ENCODE measurements at places on chromosomes 12 and 14.

DNA sequence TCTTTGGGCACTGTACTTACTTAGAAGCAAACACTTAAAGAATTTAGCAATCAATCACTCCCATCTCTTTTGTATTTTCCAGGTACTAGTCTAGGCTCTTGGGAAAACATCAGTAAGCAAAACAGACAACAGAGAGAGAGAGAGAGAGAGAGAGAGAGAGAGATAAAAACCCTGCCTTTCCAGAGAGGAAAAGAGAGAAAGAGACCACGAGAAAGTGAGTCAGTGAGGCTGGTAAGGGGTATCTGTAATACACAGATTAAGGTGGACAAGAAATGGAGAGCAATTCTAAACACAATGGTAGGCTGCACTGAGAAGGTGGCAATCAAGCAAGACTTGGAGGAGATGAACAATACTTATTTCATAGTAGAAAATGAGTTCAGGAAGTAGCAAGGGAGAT is 119.9 kb upstream of the OVCH1 start:
- no peak for DNase-seq

DNA sequence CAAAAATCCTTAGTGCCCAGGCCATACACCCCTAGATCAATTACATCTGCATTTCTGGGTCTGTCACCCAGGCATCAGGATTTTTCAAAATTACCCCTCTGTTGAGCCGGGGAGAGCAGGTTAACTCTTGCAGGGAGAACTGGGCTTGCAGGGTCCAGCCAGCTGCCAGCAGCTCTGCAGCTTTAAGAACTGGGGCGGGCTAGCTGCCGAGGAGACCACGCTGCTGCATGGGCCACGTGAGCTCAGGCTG is at the start of gene DGLUCY:
DGLUCY (plus strand) TSS at position 245 of the 250 bp plus-strand sequence. CDS start 46,222 bp downstream, outside the sequence.
- no peak for DNase-seq

DNA sequence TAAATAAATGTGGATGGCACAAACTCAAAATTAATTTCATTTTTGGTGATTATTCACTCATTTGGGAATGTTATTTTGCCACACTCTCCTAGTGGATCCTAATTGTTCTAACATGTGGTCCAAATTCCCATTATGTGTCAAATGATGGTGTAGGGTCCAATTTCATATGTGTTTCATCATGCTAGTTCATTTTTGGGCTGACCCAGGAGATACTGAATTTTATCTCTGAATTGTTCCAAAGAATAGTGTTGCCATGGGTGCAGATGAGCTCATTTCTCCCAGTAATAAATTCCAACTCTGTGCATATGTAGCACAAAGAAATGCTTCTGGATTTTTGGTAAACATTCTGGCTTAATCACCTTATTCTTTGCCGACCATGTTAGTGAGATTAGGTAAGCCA is 23.5 kb upstream of the SEL1L start:
- no peak for DNase-seq

DNA sequence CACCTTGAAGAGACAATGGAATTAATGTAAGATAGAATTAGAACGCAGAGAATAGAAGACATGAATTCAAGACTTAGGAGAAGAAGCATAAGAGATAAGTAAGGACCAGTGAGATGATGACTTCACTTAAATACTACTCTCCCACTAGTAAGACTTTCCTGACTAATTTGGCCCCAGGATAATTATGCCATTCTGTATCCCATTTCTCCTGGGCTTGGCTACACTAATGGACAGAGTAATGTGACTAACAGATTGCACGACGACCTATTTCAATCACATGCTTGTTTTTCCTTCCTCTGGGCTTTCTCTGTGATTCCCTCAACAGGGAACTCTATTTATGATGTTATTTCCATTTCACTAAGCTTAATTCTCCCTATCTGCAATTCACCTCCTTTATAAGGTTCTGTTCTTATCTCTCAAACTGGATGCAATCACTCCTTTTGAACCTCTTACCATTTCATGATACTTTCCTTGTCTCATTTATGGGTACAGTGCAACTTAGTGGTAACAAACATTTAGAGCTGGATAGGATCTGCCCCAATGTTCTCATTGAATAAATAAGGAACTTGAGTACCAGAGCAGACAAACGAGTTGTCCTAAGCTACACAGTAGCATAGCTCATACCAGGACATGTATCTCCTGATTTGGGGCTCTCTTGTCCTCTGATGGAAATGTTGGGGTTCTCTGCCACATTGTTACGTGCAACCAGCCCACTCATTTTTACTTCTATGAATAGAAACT is 102.7 kb downstream of the BTG1 start:
- DNase-seq: no peak

DNA sequence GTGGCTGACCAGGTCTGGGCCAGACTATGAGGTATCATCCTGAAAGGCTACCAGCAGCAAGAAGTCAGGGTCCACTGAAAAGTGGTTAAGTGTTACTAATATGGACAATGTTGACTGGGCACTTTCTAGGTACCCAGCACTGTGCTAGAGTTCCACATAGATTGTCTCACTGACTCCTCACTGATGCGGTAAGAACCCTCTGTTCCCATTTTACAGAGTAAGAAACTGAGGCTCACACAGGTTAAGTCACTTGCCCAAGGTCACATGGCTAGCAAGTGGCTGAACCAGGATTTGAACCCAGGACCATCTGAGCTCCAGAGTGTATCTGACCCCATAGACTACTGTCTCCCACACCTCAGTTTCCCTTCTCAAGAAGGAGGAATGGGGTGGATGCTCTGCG is 4.6 kb upstream of the CCDC85C start:
- DNase-seq: no peak

GRCh38 chr12:14849661-14850060 is 6.3 kb upstream of the ART4 start:
- DNase-seq: no peak

DNA sequence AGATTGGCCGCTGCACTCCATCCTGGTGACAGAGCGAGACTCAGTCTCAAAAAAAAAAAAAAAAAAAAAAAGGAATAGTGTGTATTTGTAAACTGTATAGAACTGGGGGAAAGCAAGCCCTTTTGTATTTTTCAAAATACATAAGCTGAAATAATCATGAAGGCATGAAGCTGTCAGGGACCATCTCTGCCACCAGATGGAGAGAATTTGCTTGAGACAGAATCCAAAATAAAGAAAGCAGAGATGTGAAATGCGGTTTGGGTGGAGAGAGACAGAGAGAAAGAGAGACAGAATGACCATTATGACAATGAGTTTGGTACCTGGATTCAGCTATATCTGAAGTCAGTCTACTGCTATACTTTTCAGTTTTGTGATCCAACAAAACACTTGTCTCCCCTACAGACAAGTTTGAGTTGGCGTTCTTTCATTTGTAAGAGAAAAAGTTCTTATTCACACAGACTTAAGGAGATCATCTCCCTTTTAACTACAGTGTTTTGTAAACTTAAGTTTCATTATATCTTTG is 155.7 kb upstream of the LRIG3 start:
- no peak for DNase-seq

DNA sequence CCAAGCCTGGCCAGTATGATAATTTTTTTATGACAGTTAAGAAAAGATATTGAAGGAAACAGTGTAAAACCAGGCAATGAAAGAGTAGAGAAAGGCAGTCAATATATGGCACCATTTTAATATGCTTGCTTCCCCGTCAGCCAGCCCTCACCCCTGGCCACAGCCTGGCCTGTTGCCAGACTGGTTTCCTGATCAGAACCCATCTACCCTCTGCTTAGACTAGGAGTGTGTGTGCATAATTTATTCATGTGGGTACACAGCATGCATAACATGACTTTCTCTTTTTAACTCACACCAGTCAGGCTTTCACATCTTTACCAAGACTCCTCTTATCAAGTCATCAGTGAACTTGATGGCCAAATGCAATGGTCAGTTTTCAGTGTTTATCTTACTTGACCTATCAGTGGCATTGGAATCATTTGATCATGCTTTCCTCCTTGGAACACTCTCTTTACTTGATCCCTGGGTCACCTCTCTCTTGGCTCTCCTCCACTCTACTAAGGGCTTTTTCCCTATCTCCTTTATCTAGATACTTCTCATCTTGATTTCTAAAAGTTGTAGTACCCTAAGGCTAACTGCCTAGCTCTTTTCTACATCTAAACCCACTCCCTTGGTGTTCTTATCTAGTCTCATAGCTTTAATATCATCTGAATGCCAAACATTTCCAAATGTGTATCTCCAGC is 10.0 kb upstream of the GPR19 start:
- no peak for DNase-seq

- DNase-seq: no peak
Measured at GRCh38 chr12:34190054-34190453, 167.8 kb downstream of the ALG10 start.

GRCh38 chr14:54727929-54728328 is 161.0 kb downstream of the SAMD4A start:
- no peak for DNase-seq

DNA sequence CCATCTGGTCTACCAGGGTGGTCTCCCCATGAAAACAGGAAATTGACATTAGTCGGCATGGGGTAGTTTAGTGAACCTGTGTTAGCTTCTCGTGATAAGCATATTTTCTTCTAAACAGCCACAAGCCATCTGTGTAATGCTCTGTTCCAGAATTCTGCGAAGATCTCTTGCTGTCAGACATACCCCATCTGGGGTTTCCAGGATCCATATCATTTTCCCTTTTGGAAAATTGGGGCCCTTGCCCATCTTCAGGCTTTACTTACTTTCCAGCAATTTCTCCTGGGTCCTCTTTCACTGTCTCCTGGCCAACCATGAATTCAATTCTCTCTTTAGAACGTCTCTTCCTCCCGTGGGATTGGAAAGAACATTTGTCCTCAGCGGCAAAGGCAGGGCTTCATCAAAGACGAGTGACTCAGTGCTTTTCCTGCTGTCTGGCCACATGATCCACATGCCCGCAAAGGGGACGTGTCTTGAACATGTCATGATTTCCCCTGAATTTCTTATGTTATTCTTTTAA is 21.4 kb upstream of the NCOR2 start:
- no peak for DNase-seq

- DNase-seq: no peak
Measured at GRCh38 chr12:115606040-115606439, 671.5 kb downstream of the MED13L start.

DNA sequence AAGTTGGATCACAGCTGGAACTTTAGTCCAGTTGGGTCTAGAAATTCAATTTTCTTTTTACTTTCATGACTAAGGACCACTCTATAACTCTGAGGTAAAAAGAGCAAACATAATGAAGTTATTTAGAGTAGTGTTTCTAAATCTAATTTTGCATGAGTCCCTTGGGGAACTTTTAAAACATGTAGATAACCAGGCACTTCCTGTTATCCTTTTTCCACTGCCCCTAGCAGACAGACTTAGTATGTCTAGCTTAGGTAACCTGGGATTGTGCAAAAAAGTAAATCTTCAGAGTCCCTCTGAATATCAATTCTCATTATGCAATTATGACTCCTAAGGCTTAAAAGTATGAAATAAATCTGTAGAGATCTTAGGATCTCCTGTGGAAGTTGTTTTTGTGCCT is 371.2 kb downstream of the DIO2 start:
- DNase-seq: no peak

- no peak for DNase-seq
Measured at GRCh38 chr12:94575024-94575423, 75.3 kb downstream of the TMCC3 start.

DNA sequence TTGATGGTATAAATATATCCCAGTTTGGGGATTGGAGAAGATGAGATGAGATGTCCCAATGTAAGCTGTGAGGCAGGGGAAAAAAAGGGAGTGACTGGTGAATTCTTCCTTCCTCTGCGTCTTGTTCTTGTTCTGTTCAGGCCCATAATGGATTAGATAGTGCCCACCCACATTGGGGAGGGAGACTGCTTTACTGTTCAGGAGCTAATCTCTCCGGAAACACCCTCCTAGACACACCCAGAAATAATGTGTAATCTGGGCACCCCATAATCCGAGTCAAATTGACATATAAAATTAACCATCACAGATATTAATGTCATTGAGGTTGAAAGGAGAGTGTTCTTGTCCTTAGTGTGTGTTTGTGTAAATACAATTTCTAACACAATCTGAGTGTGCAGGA is 29.3 kb downstream of the ETV6 start:
- DNase-seq: no peak

GRCh38 chr12:93231938-93232337 is 145.8 kb upstream of the NUDT4 start:
- no peak for DNase-seq

- no peak for DNase-seq
Measured at GRCh38 chr12:45732250-45732649, 2.7 kb downstream of the ARID2 start.

DNA sequence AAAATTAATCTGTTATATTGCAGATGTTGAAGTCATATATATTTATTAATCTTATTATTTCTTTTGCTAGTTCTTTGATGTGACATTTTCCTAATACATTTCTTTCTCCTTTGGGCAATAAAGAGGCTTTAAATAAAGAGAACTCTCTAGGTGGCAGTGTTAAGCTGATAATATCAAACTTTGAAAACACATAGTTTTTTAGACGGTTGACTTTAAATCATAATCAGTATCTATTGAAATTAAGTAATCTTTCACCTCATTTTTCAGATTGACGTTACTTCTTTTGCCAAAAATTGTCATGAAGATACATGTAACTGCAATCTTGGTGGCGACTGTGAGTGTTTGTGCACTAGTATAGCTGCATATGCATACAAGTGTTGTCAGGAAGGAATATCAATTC is 130.8 kb upstream of the PTPRQ start:
- no peak for DNase-seq

Data from amygdala (tissue), 56 donors.